ENCODE measurements at places on chromosomes 12 and 14.

- DNase-seq = no peak
These were observed 18.6 kb downstream of the AGAP2 start for GRCh38 chr12:57719777-57720605.

DNA sequence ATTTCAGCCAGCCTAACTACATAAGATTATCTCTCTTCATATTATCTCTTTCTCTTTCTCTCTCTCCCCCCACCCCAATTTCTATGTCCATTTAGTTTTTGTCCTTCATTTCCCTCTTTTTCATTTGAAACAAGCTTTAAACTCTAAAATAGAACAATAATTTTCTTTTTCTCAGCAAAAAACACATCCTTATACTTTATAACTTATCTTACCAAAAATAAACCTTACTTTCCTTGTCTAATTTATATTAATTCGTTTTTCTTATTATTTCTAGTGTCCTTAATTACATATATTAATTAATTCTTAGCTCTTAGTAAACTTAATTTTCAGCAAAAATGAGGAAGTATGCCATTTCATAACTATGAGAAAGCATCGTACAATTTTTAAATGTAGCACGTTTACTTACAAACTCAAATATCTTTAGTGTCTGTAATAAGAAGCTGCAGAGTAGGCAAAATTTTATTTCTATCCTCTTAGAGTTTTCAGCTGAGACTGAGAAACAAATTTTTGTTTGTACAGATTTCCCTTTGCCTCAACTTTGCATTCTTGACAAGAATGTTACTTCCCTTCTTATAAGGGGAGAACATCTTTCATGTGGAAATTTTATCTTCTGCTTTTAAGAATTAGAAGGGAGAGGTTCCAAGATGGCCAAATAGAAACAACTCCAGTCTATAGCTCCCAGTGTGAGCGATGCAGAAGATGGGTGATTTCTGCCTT is 65.1 kb upstream of the ST8SIA1 start:
- no peak for DNase-seq

GRCh38 chr14:37824939-37825712 is 229.7 kb downstream of the TTC6 start:
- DNase-seq = no peak

- DNase-seq = no peak
These were observed 59.6 kb upstream of the ACTN1 start for GRCh38 chr14:69038455-69039287.

DNA sequence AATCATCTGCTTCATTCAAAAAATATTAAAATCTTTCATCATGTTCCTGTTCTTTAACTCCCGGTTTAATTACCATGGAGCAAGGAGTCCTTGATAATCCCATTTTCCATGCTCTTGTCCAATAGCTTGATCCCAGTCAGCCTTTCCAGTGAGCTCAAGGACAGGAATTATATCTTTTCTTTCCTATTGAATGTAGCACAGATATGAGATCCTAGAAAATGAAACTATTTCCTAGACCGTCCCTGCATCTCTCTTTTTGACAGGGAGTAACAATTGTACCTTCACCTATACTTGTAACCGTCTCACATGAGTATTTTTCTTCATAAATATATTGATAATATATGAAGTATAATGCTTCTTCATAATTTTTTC is 35.6 kb downstream of the PIK3C2G start:
- DNase-seq = no peak

DNA sequence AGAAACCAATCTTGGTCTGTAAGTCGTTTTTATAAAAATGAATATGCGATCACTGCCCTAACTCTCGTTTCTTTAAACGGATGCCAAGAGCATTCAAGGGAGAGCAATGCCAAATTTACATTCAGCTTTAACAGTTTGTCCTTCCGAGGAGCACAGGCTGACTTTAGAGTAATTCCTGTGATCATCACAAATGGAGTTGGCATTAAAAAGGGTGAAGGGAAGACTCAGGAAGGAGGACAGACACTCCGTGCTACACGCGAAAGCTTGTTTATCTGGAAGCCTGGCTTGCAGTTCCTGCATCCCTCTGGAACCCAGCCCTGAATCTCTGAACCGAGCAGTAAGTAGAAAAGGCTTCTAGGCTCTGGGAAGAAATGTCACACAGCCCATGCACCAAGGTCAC is 78.4 kb downstream of the PAPOLA start:
- no peak for DNase-seq

DNA sequence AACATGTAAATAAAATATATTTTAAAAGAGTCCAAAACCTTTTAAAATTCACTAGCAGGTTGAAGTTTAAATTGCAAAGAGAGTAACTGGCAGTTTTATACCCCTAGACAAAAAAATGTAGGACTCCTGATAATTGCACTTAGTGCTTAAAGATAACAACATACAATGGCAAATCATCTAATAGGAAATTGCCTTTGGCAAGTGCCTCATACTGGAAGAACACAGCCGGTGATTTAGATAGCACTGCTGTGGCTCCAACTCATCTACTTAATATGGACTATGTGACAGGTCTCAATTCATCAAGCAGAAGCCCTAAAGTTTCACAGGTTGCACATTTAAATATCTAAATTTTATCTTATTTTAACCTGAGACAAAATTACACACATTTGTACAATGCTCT is 13.4 kb downstream of the C12orf50 start:
- no peak for DNase-seq

DNA sequence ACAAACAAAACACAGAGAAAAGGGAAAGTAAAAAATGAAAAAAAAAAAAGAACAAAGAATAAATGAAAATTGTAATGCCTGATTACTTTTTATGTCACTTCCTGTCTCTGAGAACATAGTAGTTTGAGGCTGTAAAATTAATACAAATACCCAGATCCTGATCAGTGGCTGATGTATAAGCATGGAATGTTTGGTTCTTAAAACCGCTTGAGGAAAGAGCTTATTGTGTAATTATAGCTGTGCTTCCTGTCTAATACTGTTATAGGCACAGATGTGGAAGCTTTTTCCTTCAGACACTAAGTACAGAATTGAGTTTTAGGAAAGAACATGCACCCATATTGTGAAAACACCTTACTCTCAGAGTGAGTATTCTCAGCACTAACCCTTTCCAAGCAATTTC is 86.9 kb downstream of the AVPR1A start:
- no peak for DNase-seq

DNA sequence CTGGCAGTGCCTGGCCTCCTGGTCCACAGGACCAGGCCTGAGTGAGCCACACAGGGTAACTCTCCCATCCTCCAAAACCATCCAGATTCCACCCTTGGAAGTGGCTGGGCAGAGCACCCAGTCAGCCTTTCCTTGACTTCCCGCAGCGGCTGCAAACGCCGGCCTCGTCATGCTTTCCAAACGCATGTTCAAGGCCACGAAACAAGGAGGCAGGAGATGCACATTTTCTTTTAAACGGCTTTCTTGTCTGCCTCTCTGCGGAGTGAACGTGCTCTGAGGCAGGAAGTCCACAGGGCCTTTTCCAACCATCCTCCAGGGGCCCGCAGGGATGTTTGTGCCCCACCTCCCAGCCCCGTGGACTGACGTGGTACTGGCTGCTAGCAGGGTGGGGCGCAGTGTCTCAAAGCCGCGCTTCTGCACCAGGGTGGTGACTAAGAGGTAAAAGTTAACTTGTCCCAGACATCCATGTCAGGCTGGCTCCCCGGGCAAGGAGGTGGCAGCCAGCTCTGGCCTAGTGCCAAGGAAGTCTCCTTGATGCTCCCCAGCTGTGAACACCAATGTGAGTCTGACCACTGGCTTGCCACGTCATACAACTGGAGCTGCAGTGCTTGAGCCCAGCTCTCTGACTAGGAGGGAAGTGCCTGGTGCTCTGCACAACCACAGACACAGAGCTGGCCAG is 45.0 kb downstream of the KCNA5 start:
- no peak for DNase-seq
